ENCODE measurements at places on chromosomes 11 and 22.
A peak's percentile ranks its signal among the peaks of the same experiment; 100 is the strongest.

DNA sequence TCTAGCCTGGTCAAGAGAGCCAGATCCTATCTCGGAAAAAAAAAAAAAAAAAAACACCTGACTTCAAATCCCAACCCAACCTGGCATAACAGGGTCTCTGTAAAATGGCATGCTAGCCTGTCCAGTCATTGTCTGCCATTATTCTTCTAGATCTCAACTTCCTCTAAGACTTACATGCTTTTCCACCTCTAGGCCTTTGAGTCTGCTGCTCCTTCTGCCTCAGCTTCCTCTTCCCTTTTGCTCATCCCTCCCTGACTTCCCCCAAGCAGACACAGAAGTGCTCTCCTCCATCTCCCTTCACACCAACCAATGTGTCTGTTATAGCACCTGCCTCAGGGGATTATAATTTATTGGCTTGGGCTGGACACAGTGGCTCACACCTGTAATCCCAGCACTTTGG, 7.8 kb downstream of the STK33 start:
- no peak for DNase-seq

DNA sequence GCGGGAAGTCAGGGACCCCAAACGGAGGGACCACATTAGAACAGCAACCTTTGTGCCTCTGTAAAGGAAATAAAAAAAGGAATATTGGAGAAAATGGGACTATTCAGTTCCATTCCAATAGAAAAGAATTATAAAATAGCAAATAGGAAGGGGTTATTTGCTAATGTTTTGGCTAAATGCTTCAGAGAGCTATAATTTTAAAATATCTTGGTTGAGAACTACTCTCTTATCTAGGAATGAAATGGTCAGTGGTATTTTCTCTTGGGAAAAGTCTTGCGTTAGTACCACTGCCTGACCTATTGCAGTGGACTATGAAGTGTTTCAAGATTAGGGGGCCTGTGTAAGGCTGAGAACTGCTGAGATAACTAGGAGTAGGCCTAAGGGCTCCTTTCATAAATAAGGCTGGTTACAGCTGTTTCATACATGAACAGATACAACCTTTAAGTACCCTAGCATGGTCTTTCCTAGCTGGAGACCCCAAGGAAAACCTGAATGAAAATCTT, 6.9 kb upstream of the WEE1 start:
- peak; percentile 54 for DNase-seq

- no peak for DNase-seq
Observed at GRCh38 chr22:49431551-49431950, 396.1 kb downstream of the BRD1 start.

DNA sequence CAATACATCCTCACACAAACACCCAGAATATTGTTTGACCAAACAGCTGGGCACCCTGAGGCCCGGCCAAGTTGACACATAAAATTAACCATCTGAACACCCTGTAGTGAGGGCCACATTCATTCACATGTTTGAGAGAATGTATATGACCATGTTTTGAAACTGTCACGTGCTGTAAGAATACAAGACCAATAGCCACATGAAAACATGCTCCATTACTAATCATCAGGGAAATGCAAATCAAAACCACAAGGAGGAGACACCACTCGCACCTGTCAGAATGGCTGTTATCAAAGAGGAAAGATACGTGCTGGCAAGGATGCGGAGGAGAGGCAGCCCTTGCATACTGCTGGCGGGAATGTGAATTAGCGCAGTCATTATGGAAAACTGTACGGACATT, 38.3 kb upstream of the IGSF9B start:
- no peak for DNase-seq

DNA sequence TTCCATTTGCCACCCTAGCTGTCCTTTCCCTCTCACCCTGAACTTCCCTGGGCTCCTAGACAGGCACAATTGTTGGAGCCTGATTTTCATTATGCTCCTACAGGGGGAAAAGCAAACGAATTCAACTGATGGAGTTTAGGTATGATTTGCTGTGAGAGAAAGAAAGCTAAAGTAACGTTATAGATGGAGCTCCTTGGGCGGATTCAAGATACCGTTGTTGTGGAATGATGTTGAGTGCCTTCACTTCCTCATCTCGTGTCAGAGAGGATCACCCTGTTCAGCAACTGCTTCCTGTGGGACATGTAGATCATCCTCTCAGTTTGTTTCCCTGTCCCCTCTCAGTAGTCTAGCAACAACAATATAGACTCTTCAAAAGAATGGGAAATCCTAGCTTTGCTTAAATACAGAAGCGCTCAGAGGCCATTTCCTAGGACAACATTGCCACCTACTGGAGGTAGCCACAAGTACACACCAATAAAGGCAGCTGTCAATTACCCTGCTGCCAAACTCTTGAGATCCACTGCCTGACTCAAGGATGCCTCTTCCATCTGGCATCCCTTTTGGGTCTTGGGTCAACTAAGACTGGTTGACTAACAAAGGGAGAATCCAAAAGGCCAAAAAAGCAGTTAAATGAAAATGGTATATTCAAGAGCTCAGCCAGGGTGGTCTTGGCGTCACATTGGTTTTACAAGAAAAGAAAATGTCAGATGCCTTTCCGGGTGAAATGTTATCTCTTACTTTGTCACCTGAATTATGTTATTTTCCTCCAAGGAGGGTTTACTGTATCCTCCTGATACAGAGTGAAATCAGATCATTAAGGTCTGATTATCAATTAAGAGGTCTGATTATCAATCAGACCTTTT, 13.5 kb upstream of the DTX4 start:
- no peak for DNase-seq

DNA sequence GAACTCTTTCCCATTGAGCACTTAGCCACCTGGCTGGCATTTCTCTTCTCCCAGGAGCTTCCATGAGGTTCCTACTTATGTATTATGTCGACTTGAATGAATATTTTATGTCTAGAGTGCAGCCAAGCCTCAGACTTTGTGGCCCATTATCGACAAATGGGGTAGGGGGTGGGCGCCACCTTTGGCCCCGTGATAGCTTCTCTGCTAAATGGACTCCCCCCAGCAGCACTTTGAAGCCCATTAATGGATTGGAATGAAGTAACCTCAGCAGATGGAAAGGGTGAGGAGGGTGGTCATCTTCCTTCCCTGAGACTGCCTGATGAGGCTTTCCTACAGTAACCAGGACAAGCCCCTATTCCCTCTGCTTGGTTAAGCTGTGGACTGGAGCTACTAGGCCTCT, 5.9 kb downstream of the MARK2 start:
- no peak for DNase-seq

- DNase-seq, result no peak
Observed at GRCh38 chr22:23205339-23206049, 25.2 kb downstream of the BCR start.

DNA sequence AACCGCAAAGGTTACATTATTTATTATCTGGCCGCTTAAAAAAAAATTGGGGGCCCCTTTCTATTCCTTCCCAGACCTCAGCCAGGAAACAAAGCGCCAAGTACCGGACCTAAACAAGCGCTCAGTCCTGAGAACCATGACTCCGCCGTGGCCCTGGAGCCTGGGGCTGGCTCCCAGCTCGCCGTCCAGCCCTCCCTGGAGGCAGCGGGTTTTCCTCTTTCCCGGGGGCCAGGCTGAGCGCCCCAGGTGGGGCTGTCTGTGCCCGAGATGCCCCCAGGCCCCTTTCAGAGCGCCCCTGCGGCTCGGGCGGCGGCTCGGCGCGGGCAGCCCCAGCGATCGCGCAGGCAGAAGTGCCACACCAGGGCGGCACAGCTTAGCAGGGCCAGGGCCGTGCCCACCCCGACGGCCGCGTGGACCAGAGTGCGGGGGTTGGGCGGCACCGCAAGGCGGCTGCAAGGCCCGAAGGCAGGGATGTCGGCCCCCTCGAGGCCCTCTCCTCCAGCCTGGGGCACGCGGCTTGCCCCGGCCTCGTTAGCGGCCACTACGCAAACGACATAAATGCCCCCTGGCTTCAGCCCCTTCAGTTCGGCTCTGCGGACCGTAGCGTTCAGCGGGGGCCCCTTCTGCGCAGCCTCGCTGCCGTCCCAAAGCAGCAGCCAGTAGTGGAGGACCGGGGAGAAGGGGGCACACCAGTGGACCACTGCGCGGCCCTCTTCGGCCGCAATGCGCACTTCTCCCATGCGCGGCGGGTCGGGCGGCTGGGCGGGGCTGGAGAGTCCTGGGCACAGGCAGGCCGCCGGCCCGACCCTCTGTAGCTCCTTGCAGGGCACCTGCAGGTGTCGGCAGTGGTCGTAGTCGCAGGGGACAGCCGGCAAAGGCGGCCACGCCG, 1.6 kb downstream of the LRRN4CL start:
- DNase-seq, result peak; percentile 53

GRCh38 chr11:69125861-69126260, 29.9 kb upstream of the SMIM38 start:
- DNase-seq, result no peak

DNA sequence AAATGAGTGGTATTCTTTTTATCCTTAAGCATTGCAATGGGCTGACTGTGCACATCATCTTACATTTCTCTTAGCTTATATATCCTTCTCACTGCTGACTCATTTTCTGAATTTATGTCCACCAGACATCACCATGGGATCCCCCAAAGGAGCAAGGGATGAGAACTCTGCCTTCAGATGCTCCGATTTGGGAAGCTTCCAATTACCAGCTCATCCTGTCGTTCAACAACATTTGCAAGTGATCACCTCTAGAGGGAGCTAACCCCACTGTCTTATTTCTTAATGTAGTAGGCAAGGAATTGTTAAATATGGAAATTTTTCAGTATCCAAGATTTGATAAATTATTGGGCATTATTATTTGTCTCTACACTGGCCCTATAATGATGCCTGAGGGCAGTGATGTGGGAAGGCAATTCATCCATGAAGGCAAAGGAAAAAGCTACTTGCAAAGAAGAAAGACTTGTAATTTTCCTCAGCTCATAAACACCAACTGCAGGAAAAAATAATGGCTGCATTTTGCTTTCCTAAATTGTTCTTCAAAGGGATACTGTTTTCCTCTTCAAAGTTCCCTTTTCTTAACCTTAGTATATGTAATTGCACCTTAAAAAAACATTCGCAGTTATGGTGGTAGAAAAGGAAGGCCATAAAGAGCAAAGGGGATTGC, 102.4 kb upstream of the FSHB start:
- no peak for DNase-seq

GRCh38 chr11:109077291-109077920, 344.6 kb upstream of the C11orf87 start:
- no peak for DNase-seq

GRCh38 chr11:96390488-96390792, 627 bp downstream of the JRKL start:
- no peak for DNase-seq

DNA sequence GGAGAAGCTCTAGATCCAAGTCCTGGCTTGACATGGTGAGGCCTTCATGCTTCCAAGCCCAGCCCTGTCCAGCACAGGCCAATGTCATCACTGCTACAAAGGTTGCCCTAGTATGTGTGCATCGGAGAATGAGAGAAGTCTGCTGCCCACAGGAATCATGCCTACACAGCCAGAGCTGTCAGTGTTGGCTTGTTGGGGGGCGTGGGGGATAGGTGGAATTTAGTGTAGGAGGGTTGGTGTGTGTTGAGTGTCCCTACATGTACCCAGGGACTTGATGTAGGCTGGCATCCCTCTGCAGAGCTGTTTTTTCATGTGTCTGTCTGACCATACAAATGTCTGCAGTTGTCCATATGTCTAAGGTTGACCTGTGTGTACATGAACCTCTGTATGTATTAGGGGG, 37.6 kb downstream of the SLC22A12 start:
- no peak for DNase-seq

GRCh38 chr11:128927683-128928336, 14.9 kb downstream of the TP53AIP1 start:
- no peak for DNase-seq

- no peak for DNase-seq
Observed at GRCh38 chr11:79487412-79487811, 46.6 kb upstream of the TENM4 start.

DNA sequence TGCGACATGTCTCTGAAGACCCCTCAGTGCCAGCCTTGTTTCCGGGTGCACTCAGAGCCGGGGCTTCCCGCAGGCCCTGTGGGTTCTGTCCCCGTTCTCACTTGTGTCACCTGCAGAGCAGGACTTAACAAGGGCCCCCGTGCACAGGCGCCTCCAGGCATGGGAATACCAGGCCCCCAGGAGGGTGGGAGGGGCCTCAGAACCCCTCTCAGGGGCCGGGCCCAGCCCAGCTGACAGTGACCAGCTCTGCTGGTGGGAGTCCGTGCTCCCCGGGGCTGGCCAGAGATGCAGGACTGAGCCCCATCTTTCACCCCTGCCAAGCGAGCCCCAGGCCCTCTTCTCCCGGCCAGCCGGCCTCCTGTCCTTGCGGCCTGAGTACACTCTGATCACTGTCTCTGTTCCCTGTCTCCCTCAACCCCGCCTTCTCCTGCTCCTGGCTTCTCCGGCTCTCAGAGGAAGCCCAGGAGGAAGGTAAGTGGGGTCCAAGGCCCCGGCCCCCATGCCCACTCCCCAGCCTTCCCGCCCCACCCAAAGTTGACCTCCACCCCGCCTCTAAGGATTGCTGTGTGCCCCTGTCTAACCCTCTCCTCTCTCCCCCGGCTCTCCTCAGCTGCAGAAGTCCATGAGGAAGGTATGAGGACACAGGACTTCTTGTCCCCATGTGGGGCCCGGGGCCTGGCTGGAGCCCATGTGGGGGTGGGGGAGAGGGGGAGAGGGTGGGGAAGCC, 5.3 kb downstream of the TNNT3 start:
- no peak for DNase-seq

DNA sequence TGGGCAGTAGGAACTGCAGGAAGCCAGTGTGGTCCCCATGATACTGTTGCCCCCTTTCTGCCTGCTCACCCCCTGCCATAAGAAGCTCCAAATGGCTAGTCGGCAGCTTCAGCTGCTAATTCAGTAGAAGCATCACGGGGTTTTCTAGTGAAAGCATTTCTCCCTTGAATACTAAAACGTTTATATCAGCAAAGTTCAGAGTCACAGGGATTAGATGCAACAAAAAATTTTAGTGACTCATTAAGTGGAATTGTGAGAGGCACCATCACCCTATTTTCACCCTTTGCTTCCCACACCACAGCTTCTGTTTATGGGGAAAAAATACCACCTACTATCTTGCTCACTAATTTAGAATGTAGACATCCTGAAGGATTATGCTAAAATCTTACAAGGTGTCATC, 25.2 kb downstream of the RAB39A start:
- DNase-seq, result no peak

GRCh38 chr11:124839972-124840621, 25.1 kb upstream of the ROBO3 start:
- DNase-seq, result no peak

DNA sequence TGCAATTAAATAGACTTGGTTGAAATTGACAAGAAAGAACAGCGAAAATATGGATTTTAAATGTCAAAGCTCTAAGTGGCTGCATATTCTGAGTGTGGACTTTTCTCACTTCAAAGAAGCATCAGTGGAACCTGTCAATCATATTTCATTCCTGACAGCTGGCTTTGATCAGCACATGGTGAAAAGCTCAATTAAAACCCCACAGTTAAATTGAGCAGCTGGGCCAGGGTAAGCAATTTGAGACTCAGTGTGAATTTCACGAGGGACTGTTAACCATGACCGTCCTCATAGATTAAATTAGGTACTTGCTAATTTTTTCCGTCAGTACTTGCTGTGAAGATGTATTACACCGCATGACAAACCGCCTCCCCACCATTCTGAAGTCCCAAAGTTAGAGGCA, 11.0 kb upstream of the OR10D3 start:
- no peak for DNase-seq

- DNase-seq, result no peak
Observed at GRCh38 chr22:27952779-27953178, 33.7 kb upstream of the PITPNB start.
